WERI-Rb-1 (cell line): ENCODE measurements at places on chromosomes 2 and 18.

GRCh38 chr2:209424199-209424701, 403 bp downstream of the MAP2 start:
- DNase-seq = peak; percentile 23

- DNase-seq = no peak
These were observed 252.0 kb downstream of the DYSF start for GRCh38 chr2:71705171-71705960.

DNA sequence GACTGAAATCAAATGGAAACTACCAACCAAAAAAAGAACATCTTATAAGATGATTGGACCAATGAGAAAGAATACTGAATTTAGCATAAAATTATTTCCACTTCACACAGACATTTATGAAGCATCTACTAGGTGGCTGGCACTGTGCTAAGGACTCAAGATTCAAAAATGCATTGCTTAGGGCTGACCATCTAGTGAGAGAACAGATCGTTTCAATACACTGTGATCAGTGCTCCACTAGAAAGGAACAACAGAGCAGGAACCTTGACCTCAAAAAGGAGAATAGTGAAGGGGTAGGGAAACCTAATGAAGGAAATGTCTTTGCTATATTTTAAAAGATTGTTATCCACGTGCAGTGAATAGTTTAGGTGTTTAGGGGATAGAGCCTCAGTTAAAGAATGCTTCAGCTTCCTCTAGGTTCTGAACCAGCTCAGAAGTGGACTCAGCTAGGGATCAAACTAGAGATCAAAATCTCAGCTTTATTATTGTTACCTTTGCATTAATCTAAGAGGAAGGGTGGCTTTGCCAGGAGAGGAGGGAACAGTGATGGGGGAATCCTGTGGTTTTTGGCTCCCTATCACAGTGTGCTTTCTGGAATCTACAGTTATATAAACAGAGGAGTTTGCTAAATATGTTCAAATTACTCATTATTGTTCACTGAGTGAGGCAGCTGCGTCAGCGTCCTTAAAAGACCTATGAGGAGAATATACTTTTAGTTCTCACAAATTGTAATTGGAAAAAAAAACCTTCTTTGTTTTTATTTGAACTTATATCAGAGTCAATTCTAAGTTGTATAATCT, 16.2 kb upstream of the BBS5 start:
- DNase-seq = no peak

- no peak for DNase-seq
These were observed 896.4 kb downstream of the TDRD15 start for GRCh38 chr2:22020091-22020742.

- DNase-seq = no peak
These were observed 123.8 kb upstream of the CBLN2 start for GRCh38 chr18:72667932-72668331.

- DNase-seq = no peak
These were observed 205.3 kb downstream of the ANAPC1 start for GRCh38 chr2:111678651-111679050.

- no peak for DNase-seq
These were observed 70.6 kb downstream of the DAW1 start for GRCh38 chr2:227942021-227942420.

- DNase-seq = no peak
These were observed 253.4 kb upstream of the ZSWIM2 start for GRCh38 chr2:187102381-187102780.

DNA sequence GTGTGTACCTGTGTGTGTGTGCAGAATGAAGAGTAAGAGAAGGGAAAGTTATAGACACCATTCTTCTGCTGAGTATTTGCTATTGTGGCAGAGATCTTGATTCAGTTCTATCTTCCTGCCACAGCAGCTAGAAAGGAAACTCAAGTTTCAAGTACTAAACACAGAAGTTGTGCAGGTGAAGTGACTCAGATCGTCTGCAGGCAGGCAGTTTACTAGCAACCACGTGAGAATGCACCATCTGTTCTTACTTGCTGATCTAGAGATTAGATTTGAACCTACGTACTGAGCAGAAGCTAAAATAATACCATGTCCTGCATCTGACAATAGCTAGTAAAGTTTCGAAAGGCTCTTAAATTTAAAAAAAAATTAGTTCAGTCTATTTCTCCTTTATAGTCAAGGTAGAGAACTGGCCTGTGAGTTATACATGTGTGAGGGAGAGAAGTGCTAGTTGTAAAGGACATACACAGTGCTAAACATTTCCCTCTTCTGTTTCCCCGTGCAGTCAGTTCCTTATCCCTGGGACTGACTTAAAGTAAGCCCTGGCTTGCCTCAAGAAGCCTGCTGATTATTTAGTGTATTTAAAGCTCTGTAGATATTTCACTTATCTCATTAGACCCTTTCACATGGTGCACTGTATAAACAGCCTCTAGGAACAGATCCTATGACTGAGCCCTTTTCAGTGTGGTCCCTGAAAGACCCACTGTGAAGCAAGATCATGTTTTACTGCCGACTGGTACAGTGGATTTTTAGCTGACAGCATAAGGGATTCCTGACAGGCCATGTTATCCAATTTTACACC, 45.0 kb downstream of the SLC38A11 start:
- DNase-seq = peak; percentile 73

DNA sequence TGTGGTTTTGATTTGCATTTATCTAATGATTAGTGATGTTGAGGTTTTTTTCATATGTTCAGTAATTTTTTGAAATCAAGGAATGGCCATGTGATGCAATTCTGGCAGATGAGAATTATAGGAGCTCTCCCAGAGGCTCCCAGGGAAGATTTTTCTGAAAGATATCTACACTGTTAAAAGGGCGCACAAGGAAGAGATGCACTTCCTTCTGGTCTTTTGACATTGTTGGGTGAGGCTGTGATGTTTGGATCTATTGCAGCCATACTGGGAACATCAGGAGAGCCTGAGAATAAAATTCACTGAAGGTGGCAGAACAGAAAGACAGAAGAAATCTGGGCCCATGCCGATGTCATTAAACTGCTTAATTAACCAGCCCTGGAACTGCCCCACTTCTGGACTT, 108.5 kb downstream of the DDX1 start:
- DNase-seq = no peak

GRCh38 chr2:28552045-28552823, 56.4 kb downstream of the PLB1 start:
- no peak for DNase-seq

GRCh38 chr2:34001557-34001956, 402.5 kb upstream of the FAM98A start:
- DNase-seq = peak; percentile 9

DNA sequence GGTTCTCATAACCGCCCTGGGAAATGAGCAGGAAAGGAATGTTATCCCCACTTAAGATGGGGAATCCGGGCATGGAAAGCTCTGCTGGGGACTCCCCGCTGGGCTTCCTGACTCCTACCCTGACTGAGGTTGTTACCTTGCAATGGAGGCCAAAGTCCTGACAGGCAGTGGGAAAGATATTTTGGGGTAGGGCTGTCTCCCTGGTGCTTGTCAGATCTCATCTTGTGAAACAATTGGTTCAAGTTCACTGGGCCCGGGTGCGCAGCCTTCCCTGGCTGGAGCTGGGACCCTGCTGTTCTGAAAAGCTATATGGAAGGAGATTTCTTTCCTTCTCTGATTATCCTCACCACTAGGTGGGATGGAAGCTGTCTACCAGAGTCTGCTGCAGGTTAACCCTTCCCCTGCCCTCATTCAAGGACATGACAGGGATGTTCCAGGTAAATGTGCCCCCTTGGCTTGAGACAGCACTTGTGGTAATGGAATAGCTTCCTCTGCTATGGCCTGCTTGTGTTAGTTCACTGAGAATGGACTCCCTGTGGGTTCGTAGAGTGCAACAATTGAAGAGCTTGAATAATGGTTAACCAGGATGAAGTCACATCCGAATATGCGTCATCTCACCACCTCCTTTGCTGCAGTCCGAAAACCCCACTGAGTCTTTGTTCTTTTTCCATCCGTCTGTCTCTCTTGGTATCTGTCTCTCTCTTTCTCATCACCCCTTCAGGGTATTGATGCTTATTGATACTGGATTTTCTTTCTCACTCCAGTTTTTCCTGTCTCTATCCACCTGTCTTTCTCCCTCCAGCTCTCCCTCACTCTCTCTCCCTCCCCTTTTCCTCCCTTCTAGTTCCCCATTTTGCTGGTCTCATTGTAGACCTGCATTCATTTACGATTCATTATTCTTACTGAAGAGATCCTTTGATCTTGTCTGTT, 67.8 kb upstream of the EPAS1 start:
- no peak for DNase-seq

GRCh38 chr18:44792456-44793061, 111.9 kb downstream of the SETBP1 start:
- DNase-seq = no peak

GRCh38 chr2:35548171-35548570, 807.4 kb upstream of the CRIM1 start:
- DNase-seq = no peak

GRCh38 chr2:70472221-70472890, 81.3 kb downstream of the TGFA start:
- DNase-seq = no peak

DNA sequence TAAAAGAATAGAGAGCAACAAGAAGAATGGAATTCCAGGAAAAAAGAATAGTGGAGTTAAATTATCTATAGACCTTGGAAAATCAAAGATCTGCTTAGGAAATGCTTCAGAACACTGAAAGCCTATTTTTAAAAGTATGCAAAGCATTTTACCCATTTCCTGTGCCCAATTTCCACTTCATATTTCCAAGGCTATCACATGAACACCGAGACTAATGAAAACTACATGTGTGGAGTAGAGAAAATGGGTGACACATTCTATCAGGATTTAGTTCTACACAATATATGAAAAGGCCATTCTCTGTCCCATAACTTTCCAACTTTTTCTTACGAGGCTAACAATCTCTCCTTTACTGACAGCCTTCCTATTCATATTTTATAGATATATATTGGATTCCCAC, 279.4 kb downstream of the CCDC178 start:
- DNase-seq = no peak

- no peak for DNase-seq
These were observed 226.0 kb upstream of the ITGA4 start for GRCh38 chr2:181231151-181231550.

GRCh38 chr2:169105476-169105875, 36.1 kb downstream of the DHRS9 start:
- no peak for DNase-seq

GRCh38 chr18:74674487-74674886, 76.8 kb downstream of the ZNF407 start:
- DNase-seq = no peak

DNA sequence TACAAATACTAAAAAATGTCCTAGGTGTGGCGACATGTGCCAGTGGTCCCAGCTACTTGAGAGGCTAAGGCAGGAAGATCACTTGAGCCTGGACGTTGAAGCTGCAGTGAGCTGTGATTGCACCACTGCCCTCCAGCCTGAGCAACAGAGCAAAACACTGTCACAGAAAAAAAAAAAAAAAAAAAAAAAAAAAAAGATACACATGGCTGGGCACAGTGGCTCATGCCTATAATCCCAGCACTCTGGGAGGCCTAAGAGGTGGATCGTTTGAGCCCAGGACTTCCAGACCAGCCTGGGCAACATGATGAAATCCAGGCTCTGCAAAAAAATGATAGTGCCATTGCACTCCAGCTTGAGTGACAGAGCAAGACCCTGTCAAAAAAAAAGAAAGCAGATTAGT, 13.7 kb downstream of the KANSL1L start:
- DNase-seq = no peak

- no peak for DNase-seq
These were observed 23.0 kb downstream of the SMYD1 start for GRCh38 chr2:88090446-88091283.

DNA sequence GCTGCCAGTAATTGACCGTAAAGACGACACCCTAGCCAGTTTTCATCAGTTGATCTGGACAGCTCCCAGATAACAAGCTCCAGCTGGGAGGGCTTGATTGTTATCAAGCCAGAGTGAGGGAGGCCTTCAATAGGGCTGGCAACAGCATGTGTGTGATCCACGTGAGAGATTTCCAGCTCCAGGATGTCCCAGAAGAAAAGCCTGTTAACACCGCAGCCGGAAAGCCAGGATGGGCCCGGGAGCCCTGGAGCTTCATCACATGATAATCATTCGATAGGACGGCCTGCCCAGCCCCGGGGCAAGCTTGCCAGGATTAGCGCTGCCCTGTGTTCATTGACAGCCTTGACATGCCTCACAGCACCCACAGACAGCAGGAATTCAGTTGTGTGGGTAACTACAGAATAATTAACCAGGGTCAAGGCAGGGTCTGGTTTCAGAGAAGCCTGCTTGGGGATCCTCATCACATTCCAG, 182.5 kb downstream of the C1D start:
- no peak for DNase-seq

- DNase-seq = no peak
These were observed 250.6 kb downstream of the CYP26B1 start for GRCh38 chr2:71897137-71897480.

DNA sequence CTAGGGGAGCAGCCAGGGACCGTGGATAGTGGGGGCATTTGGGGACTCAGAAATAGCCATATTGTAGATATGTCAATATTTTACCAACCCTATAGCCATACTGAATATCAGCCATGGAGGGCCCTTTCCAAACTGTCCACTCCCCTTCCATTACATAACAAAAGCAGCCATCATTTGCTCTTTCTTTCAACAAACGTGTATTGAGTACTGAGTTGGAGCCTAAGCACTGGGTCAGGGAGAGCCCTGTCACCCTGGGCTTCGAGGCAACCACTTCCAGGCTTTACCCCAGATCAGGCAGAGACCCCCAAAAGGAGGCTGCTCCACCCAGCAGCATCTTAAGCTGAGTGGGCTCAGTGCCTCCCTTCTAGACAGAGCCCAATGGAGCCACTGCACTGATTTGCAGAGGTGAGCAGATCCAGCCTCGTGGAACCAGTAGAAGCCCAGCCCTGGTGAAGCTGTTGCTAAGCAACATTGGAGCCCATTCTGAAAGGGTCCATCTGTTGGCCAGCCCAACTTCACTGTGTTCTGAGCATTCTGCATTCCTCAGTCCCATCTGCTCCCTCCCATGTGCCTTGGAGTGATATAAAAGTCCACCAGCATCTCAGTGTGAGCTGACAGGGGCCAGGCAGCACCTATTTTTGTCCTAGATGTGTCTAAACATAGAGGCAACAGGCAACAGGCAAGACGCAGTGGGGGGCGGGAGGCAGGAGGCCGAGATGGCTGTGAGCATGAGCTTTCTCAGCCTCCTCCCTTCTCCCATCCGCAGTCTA, 112.1 kb downstream of the PLB1 start:
- DNase-seq = peak; percentile 45

DNA sequence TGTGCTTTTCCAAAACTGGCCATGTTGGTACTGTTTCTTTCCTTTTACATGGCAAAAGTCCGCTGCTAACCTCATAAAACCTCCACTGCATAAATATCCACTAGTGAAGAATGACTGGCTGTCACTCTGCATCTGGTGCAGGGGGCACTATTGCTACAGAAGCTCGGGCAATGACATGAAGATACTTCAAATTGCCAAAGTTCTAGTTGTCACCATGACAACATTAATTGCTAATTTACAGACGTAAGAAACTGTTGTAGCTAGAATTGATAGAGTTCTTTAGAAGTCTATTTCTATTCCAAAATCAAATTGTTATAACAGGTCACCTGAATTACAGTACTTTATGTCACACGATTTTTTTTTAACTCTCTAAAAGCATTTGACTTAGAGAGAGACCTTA, 845 bp downstream of the CFAP210 start:
- DNase-seq = no peak

- DNase-seq = no peak
These were observed 77.6 kb downstream of the AFF3 start for GRCh38 chr2:100064592-100065428.

GRCh38 chr2:173812321-173812720, 152.9 kb downstream of the SP3 start:
- DNase-seq = no peak
